ENCODE measurements at places on chromosomes 11 and 22.

- no peak for DNase-seq
These were observed 381.6 kb downstream of the ETS1 start for GRCh38 chr11:128205796-128206195.

DNA sequence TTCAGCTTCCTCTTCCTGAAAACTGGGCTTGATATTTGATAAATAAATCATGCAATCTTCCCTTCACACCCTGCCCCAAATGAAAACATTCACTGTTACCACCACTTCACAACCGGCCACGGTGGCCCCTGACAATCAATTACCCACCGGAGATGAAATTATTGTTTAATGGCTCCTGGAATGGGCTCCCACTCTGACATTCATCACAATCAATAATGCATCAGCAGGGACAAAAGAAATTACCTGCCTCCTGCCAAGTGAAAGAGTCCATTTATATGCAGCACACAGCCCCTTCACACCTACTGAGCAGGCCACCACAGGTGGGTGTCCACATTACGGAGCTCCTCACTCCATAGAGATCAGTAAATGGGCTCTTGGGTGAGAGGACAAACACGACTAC is 193.5 kb upstream of the SNX19 start:
- no peak for DNase-seq

DNA sequence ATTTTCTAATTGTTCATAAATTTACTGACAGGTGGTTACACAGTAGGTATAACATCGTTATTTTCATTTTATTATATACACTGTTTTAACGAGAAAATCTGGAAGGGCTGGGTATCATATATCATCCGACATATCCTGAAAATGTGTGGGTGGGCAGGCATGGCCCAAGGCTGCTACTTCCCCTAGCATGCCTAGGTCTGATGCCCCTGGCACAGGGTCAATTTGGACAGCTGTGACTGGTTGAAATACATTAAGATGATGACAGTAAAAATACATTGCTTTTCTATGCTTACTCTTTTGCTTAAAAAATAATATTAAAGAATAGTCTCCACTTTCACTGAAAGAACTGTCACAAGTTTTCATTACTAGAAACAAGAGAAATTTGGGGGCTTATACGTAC is 908.8 kb downstream of the OPCML start:
- DNase-seq = no peak

- no peak for DNase-seq
These were observed 76.0 kb downstream of the UBASH3B start for GRCh38 chr11:122731500-122731913.

DNA sequence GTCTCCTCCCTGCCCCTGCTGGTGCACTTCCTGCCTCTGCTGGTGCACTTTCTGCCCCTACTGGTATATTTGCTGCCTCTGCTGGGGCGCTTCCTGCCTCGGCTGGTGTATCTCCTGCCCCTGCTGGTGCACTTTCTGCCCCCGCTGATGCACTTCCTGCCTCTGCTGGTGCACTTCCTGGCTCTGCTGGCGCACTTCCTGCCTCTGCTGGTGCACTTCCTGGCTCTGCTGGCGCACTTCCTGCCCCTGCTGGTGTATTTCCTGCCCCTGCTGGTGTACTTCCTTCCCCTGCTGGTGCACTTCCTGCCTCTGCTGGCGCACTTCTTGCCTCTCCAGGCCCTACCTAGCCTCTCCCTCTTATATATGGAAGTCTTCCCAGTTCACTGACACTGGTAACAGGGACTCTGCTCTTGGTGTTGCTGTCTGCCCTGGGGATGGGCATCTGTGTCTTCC is 10.1 kb downstream of the MTFP1 start:
- peak; percentile 96 for DNase-seq
